ENCODE measurements at places on chromosomes 12 and 14. TPM values are rescaled to one million over a fixed set of nuclear protein-coding genes. Genes with fewer than 3 reads are reported as not detected.

The DERA gene
- 19.4 TPM for total RNA-seq

The GNPTAB gene
- 47.9 TPM for total RNA-seq

GRCh38 chr12:127270193-127270592 lies 996.8 kb upstream of the TMEM132C start:
- DNase-seq = no peak

DNA sequence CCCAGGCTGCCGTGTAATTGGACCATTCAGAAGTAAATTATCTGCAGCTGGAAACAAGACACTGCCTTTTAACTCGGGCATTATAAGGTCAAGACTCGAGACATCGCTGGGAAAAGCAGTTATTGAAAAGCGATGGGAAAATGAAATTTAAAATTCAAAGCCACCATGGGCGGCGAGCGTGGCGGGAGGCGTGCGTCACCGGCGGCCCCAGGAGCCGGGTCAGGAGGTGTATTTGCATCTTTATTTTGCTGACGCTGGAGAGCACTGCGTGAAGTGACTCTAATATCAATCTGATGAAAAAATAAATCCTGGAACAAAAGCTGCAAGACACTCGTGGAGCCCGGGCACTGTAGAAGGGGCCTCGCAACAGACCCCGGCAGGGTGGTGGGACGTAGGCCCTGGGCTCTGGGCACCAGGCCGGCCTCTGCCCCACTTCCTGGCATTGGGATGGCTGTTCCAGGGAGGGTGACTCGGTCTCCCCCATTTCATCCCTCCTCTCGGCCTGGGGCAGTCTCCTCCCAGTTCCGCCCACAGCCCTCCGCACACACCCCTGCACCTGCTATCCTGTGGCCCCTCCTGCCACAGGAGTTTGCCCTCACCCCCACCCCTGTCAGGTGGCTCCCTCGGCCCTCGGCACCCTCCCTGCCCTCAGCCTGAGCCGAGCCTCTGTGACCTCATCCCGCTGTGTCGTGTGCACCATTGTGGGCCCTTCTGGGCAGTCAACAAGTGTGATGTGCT lies 196.2 kb downstream of the KIF26A start:
- no peak for DNase-seq

- no peak for DNase-seq
Measured at GRCh38 chr14:75453817-75454434, 26.1 kb downstream of the JDP2 start.

DNA sequence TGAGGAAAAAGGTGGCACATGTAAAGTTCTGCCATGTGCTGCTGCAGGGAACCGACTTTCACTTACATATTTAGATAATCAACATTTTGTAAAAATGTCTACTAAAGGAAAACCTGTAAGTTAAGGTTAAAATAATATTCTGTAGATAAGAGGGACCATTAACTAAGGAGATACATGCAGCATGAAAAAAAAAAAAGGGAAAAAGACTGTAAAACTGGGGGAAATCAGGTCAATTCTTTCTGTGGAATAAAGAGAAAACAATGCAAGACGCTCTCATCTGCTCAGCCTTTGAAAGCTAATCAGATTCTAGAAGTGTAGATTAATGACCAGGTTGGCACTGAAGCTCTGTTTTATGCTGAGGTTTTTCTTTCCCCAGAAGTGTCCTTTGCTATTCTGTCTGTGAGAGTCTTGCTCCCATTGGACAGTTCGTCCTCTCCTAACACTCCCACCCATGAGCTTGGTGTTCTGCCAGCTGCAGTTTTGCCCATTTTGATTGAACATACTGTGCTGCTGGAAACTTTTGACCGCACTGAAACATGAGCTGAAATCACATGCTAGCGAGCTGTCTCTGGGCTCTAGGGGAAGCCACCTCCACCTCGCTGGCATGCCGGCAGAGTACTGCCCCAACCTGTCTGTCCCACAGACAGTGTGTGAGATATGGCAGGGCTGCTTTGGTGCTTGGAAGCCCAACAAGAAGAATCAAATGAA lies 39.7 kb downstream of the PPTC7 start:
- DNase-seq = peak; percentile 77
